ENCODE measurements at places on chromosomes 12 and 14.

DNA sequence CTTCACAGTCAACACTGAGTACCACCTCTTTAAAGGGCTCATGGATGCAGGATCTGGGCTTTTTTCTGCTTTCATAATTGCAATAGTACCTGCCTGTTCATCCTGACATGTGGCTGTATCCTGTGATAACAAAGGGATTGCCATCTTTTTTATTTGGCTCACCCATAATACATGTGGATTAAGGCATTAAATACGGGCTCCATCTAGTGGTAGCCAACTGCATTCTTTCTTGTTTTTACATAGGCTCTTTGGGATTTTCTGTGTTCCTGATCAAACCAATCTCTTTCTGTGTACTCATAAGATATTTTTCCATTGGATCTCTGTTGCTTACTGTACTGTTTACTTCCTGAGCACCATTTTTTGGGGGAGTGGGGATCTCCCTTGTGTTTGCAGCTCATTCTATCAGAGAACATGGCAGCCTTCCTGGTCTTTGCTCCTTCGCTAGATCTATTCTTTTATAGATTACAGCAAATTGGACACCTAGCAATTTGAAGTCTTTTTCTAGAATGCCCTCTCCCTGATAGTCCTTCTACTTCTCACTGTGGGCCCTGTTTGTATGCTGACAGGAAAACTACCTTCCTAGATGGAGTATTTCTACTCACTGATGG, 723.4 kb upstream of the MDGA2 start:
- DNase-seq: no peak

GRCh38 chr12:63164911-63165310, 13.9 kb upstream of the AVPR1A start:
- no peak for DNase-seq

GRCh38 chr12:95970905-95971304, 25.2 kb downstream of the HAL start:
- DNase-seq: no peak

GRCh38 chr14:91219517-91220389, 24.8 kb downstream of the GPR68 start:
- no peak for DNase-seq

DNA sequence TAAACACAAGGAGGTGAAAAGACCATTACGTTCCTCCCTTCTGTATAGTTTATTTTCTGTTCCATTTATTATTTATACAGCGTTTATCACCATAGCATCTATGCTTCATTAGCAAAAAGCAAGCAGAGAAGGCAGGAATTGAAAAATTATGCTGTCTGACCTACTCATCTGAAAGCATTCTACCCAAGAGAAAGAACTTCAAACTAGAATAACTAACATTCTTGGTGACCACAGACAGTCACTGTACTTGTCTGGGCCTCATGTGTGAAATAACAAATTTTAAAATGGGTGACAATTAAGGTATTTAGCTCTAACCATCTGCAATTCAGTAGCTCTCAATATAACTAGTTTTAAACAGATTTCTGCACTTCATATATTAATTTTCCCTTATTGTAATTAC, 29.3 kb upstream of the PDE3A start:
- no peak for DNase-seq

DNA sequence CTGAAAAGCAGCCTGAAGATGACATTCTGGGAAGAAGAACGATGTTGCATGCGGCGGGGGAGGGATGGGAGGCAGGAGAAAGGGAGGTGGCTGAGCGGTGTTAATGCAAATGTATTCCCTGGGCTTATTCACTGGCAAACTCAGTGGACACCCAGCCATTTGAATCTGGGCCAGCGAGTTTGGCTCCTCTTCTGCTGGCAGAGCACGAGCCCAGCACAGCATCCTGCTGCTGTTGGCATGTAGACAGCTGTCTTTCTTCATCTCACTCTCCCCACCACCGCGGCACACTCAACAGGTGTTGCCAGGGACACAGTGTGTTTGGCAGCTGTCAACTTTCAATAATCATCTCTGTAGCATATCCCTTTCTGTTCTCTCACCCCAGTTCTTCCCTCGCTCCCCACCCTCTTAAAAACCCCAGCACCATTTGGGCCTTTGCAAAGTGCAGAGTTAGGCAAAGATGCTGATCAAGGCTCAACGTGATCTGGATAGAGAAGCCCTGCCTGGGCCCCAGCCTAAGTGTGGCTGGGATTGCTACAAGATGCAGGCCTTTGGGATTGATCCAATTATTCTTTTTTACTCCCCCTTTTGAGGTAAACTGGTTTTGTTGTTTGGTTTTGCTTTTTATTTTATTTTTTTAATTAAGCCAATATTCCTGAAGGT, 131.9 kb downstream of the EXOC5 start:
- DNase-seq: no peak

GRCh38 chr12:89648211-89648930, 60.3 kb downstream of the ATP2B1 start:
- DNase-seq: no peak

- peak; percentile 84 for DNase-seq
These were observed 516 bp downstream of the PCBP2 start for GRCh38 chr12:53452159-53453077.

DNA sequence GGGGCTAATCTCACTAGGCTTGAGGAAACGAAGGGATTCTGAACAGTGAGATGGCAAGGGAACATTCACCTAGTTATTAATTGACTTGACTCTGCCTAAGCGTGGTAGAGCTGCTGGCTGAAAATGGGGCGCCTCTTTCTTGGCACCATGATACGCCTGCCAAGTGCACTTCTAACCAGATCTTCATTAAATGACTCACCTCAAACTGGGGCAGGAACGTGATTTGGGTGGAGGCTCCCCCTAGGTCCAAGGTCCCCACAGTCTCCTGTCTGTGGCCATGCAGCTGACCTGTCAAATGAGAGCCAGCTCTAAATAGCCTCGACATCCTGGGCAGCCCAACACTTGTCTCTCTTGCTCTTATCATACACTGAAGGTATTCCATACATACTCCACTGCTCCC, 26.0 kb downstream of the COQ6 start:
- no peak for DNase-seq

DNA sequence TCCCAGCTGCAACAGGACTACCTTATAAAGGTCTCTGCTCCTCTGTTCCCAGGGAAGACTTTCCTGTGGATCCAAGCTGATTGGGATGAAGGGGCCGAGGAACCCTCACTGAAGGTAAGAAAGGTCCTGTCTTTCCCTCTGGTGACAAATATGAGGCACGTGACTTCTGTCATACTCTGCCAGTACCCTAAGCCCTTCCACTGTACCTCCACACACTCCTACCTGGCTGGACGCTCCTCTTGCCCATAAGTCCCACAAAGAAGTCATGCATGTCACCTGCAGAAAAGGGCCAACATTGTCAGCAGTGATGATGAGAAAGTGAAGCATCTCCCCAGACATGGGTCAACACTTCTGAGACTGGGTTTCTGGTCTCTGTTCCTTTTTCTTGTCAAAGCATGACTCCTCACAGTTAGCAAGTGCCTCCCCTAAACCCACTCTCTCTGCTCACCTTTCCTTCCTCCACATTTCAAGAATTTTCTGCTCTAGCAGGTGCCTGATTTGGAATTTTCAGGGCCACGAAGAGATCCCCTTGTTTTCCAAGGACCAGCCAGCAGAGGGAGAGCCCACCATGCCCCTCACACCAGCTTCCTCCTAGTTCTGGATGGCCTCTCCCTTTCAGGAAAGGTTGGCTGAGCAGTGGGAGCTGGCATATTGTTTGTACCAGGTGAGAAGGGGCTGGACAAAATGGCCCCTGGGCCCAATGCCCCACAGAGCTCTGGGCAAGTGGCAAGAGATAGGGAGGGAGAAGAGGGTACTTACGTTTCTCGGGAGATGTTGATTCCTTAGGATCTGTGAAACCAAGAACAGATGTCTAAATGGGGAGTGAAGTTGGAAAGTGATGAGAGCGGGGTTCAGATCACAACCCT, 3.5 kb downstream of the TAC3 start:
- DNase-seq: no peak

DNA sequence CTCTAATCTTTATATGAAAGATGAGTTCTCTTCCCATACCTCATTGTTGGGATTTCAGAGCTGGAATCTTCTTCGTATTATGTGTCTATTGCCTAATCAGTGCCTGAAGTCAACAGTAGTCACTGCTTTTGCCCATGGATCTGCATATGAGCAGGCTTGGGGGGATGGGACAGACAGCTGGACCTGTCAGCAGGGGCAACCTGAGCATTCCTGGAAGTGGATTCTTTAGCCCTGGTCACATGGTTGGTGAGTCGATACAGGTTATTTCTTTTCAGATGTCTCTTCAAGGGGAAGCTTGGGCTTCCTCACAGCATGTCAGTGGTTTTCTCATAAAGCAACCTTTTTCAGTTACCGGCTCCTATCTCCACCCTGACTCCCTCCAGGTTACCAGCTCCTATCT, 97.3 kb upstream of the RBM19 start:
- DNase-seq: no peak

DNA sequence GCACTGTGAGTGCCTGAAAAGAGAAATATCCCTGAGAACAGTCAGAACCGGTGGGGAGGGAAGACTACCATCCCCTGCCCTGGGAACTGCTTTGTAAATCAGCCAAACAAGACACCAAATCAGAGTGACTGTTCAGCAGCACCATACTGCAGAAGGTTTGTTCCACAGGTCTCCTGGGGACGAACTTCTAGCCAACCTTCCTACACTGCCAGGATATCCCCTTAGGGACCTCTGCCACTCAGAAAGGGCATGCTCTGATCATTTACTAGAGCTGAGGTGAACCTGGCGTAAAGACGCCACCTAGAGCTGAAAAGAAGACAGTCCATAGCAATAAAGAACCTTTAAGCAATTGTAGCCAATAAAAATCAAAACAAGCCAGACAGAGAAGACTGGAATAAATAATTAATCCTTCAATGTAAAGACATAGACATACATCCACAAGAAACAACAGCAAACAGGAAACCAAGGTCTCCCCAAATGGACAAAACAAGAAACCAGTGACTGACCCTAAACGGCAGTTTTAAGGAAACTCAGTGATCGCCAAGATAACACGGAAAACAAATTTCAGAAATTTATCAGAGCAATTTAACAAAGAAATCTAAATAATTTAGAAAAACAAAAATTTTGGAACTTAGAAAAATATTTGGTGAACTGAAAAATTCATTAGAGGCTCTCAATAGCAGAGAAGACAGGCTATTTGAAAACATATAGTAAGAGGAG, 228.1 kb upstream of the AMIGO2 start:
- peak; percentile 64 for DNase-seq

DNA sequence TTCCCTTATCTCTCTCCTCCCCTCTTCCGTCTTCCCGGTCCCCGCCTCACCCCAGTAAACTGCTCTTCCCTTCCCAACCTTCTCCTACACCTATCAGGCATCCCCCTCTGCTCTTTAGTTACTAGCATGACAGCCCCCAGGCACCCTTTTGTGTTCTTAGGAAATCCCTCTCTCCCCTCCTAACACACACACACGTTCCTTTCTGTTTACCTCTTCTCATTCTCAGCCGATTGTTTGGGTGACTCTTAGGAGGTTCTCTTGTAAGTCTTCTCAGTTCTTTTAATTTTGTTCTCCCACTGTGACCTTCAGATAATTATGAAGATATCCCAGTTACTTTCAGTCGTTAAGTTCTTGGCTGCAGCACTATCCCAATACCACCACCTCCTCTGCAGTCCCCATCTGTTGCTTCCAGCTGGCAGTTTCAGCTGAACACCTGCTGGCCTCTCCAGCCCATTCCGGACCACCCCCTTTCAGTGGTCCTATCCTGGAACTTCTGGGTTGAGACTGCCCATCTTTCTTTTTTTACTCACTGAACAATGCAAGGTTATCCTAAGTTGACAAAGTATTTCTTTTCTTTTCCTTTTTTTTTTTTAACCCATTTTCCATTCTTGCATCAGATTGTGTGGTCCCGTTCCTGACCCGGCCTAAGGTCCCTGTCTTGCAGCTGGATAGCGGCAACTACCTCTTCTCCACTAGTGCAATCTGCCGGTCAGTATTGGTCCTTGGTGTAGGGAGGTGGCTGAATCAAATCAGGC, 711 bp downstream of the MARS1 start:
- DNase-seq: no peak

DNA sequence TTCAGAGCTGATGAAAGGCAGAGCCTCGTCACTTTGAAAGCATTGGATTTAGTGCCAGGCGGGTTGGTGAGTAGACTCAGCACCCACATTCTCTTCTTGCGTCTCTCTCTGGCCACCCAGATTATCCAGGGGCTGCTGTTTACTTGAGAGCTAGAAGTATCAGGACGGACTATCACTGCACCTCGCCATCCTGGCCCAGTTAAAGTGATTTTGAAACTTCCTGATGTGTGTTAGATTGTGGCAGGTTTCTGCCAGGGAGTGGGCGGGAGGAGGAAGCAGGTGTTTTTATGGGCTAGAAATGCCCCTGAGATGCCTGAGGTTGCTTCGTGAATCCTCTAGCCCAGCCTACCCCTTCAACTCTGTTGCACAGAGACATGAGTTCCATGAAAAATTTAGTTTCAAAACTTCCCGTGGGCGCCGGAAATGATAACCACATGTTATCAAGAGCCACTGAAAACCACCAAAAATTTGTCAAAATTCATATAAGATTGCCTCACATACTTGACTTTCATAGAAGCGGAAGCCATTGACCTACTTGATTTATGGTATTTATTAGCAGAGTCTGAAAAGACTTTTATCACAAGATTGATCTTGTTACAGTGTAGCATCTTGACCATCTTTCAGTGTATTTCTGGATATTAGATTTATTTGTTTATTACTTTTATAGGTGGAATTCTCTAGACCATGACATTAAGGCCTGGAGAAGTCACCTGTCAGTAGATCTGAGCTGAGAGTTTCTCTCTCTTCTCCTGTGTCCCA, 466.0 kb downstream of the RAD51B start:
- DNase-seq: peak; percentile 75

DNA sequence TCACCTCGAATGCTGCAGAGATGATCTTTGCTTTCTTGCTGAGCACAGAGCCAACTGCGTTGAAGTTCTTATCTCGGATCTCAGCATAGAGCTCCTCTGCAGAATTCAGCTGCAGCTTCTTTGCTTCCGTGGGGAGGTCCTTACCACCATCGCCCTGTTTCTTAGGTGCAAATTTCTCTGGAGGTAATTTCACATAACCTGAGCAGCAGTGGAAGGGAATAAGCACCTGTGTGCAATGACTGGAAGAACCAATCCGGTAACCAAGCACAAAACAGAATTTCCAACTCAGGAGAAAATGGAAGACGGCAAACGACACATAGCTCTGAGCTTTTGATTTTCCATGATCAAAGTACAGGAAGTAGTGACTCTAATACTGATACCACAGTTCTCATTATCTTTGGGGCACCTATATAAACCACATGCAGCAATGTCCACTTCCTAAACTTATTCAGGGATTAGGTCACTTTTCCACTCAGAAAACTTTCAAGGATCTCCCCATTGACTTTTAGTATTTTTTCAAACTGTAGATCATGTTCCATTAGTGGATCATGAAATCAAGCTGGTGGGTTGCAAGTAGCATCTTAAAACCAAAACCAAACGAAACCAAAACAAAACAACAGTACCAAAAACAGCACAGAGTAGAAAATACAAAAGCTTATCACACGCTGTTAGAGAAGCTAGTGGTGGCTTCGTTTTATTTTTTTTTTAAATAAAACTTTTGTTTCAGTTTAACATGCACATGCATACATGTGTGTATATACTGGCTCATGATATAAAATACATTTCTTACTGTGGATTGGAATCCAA, 18.9 kb upstream of the DIABLO start:
- peak; percentile 27 for DNase-seq
